ENCODE measurements at places on chromosomes 6 and 20.

GRCh38 chr20:6663104-6663503, 104.4 kb upstream of the BMP2 start:
- no peak for DNase-seq

- no peak for DNase-seq
Measured at GRCh38 chr6:143501851-143502250, 9.7 kb downstream of the FUCA2 start.

DNA sequence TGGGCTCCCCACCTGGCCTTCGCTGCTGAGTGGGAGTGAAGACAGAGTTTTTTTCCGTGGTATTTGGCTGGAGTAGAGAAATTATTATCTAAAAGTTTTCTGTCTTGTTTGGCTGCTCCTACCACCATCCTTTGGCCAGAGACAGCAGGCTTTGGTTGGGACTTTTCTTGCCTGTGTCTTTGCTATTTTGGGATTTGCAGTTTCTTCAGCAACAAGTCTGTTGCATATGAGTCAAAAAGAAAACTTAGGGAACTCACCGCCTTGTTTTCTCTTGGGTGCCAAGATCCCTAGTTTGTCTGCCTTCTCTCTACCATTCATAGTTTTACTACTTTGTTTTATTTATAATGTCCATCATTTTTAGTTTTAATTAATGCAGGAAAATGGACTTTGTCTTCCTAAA, 683.8 kb downstream of the DOK5 start:
- no peak for DNase-seq

DNA sequence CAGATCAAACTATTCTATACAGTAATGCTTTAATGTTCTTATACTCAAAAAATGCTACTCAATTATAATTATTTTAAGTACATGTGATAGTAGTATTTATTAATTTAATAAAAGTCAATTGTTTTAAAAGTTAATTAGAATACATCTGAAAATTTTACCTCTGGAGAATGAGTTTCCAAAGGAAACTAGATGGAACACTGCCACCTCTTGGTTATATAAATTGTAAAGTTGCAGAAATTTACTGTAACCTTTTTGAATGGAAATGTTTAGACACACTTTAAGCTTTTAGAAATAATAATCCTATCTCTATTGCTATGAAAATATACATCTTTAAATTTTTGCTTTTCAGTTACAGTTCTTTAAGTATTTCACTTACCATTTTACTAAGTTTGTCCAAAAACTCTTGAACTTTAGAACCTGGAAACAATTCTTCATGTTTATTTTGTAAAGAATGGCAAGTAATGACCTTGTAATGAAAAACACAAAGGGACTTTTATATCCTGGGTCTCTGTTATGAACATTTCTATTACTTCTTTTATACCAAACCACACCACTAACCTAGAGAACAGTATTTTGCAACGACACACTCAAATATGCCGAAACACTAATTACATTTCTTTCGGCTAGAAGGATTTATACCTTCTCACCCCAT, 10.9 kb upstream of the BMP5 start:
- peak; percentile 11 for DNase-seq

DNA sequence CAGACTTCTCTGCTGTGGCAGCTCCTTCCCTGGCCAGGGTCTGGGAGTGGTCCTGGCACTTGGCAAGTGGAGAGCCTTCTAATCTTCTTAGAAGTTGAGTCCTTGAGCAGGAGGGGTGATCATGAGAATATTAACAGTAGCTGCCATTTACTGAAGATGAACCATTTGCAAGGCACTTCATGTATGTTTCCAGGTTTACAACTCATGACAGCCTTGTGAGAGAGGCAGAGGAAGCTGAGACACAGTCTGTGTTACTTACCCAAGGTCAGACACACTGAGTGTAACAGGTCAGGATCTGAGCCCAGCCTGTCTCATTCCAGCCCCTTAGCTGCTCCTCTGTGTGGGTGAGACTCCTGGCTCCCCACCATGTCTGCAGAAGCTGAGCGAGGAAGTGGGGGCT, 45.5 kb upstream of the SRF start:
- DNase-seq = no peak

DNA sequence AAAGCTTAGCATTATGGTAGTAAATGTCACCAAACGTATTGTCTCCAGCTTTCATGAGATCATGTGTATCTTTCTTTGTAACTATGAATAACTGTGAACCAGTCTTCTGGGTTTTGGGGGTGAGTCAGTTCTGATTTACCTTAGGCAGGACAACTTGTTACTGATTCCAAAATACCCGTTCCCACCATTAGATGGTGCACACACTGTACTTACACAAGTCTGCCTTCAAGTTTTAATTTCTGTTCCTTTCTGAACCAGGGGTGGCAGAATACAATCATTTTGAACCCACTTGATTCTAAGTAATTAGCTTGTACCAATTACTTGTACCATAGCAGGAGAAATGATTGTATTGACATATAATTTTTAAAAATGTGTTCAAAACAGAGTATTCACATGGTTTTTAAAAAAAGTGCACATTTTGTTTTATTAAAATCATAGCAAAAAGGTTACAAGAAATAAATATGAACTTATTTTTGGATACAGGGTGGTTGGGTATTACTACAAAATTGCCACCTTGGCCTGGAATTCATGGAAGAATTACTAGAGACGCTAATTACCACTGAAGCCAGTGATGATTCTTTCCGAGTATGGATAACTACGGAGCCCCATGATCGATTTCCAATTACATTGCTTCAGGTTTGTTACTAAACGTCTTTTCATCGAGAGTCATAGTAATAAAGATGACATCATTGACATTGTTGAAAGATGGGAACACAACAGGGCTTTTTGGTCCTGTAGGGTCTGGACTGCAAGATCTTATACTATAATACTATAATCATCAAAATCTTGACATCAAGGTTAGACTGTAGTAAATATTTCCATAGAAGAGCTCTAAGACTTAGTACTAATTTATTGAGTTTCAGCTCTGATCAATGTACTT, 75.2 kb upstream of the GLP1R start:
- peak; percentile 55 for DNase-seq

- DNase-seq = no peak
Measured at GRCh38 chr6:141242957-141243356, 889.8 kb upstream of the GJE1 start.

DNA sequence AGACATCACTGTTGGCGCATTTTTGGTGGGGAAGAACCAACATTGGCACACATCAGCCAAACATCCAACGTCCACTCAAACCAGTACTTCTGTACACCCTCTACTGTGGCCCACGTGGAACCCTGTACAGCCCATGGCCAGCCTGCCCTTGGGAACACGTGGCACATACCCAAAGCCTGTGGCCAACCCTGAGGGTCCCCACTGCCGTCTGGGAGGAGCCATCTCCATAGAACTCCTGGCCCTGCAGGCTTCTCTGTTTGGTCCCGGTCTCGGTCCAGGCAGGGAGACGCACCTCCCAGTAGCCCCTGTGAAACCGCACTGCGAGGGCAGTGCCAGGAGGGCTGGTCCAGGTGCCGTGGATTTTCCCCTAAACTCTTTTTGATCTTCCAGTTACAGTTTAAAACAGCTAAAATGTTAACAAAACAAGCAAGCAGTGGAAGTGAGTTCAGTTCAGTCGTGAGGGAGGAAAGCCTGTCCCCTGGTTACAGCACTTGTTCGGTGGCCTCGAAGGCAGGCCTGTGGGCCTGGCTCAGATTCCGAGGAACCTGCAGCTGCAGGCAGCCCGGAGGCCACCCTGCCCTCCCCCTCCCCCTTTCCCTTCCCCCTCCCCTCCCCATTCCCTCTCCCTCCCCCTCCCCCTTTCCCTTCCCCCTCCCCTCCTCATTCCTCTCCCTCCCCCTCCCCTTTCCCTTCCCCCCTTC, 233.7 kb downstream of the DLL1 start:
- DNase-seq = no peak

DNA sequence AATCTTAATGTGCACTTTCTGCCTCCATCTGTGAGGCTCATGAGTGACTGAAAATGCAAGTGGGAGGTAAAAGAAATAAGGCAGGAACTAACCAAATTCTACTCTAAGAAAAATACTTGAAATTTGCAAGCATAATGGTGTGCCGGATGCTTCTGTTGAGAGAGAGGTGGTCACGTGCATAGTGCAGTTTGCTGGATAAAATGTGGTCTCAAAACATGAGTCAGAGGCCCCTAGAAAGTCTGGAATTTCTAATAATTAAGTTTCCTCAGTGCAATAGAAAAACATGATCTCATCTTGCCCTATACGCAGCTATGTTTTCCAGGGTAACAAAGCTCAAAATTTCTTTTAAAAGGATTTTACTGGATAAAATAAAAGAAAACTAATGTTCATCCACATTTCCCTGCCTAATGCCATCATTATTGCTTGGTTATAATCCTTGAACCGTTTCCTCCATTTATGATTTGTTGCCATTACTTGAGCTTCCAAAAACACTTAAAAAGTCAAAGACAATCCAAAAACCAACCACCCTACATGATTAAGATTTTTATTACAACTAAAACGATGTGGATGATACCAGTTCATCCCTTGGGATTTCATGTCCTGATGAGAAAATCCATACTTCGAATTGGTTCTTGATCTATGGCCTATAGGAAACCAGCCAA, 351.7 kb upstream of the ARID1B start:
- DNase-seq = no peak

GRCh38 chr20:1224205-1224890, 1.5 kb upstream of the RAD21L1 start:
- no peak for DNase-seq

GRCh38 chr6:193773-194310, 98.4 kb upstream of the DUSP22 start:
- no peak for DNase-seq

GRCh38 chr6:74646461-74646860, 559.4 kb downstream of the COL12A1 start:
- DNase-seq = no peak
